ENCODE measurements at places on chromosomes 7 and 10.

- DNase-seq: peak; percentile 8
Measured at GRCh38 chr7:77811516-77812289, 13.1 kb downstream of the PHTF2 start.

- DNase-seq: no peak
Measured at GRCh38 chr7:120402079-120402767, 129.2 kb downstream of the KCND2 start.

DNA sequence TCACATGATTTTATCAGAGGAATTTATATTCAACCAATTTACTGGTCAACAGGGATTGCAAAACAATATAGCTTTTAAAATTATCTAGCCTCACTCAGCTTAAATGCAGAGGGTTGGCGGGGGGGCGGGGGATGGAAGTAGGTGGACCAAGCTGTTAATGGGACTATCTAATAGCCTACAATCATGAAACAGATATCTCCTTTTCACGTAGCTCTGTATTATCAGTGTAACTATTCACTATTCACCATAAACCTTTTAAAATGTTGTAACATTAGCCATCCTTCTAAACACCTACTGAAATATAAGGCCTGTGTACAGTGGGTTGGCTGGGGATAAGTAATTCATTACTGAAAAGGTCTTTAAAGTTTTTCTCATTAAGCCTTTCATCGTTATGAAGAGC is 56.2 kb downstream of the MINDY3 start:
- DNase-seq: no peak

DNA sequence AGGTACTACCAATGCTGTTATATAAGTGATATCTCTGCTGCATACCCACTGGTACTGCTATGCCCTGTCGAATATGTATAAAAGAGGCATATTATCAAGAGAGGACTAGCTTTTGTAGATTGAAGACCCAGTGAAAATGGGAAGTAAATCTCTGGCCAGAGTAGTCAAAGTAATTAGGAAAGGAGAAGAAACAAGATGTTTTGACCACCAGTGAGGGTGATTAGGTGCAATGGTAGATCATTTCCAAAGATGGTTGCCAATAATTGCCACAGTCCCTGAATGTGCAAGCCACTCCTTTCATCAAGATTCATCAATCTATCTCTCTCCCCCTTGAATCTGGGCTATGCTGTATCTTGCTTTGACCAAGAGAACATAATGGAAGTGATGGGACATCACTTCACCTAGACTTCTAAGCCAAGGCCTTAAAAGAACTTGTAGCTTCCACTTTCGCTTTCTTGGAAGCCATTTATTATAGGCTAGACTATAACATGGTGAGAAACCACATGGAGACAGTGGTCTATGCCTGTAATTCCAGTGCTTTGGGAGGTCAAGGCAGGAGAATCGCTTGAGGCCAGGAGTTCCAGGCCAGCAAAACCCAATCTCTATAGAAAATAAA is 52.6 kb upstream of the ST8SIA6 start:
- DNase-seq: no peak

GRCh38 chr7:29287366-29287765 is 92.8 kb downstream of the CHN2 start:
- DNase-seq: peak; percentile 85

DNA sequence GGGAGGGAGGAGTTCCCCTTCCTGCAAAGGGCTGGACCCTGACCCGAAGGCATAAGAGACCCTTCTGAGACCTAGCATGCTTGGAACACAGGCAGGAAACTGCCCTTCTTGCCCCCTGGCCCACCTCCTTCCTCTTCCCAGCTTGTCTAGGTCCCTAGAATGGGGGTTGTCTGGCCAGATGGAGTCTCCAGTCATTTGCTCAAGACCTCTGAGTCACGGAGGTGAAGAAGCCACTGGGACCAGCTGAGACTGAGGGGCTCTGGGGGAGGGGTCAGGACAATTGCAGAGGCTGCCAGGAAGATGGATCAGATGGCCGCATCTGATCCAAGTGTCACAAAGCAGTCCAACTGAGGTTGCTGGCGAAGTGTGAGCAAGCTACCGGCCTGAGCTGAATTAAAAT is 46.2 kb downstream of the COL13A1 start:
- no peak for DNase-seq

- DNase-seq: no peak
Measured at GRCh38 chr10:131580076-131580652, 268.6 kb upstream of the TCERG1L start.

- DNase-seq: no peak
Measured at GRCh38 chr7:118072893-118073674, 110.9 kb upstream of the LSM8 start.

GRCh38 chr7:139091677-139091996 is 17.9 kb downstream of the ZC3HAV1 start:
- no peak for DNase-seq

- DNase-seq: peak; percentile 37
Measured at GRCh38 chr7:132422502-132423111, 153.7 kb downstream of the PLXNA4 start.

GRCh38 chr7:66150471-66150870 is 35.8 kb downstream of the CRCP start:
- peak; percentile 84 for DNase-seq

DNA sequence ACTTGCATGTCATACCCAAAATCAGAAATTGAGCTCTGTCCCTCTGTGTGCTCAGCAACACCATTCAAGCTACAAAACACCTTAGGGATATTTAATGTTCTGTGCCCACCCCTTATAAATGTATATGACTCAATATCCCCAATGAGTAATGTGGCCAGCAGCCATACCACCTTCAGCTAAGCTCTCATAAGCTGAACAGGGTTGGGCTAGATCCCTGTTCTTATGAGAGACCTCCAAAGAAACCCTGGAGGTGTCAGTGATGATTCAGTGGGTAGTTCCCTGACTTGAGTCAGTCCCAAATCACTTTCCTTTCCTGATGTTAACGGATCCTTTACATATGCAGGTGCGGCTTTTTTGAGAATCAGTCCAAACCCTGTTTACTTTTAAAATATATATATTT is 253.8 kb downstream of the CREB5 start:
- DNase-seq: peak; percentile 62

DNA sequence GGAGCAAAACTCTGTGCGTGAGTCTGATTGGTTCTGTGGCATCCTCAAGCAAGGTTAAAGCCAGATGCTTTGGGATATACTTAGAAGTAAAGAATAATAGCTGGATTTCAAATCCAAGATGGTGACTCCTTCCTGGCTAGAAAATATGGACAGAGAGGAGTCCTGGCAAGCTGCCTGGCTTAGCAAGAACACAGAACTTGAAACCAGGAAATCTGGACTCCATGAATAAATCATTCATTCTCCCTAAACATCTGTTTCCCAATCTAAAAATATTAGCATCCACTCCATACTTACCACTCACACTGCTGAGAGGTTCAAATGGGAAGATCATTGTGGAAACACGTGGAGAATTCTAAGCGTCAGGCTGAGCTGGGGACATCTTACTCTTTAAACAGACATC is 1074.1 kb upstream of the AUTS2 start:
- no peak for DNase-seq

- DNase-seq: peak; percentile 67
Measured at GRCh38 chr7:84190016-84190705, 4.4 kb downstream of the SEMA3A start.

DNA sequence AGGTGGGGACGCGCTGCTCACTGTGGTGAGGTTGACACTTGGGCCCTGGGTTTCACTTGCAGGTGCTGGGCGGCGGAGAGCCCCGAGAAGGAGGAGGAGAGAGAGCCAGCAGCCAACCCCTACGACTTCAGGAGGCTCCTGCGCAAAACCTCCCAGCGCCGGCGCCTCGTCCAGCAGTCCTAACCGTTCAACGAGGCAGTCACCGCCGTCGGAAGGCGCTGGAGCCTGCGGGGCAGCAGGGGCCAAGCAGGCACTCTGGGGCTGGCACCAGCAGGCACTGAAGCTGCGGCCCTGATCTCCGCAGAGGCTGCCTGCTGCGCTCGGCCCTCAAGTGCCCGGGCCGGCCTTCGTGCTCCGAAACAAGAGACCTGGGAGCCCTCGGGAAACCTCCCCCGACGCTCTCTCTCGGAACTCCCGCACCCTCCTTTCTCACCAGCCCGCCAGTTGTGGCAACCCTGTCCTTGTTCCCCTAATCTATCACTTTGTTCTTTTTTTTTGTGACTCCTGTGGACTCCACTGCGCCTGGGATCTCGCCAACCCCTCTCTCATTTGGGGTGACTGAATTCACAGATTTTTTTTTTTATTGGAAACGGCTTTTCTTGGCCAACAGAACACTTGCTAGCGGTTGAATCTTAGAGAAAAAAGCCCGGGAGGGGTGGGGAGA is 4.7 kb upstream of the GAD2 start:
- DNase-seq: no peak

GRCh38 chr7:130303127-130303526 is 10.2 kb downstream of the CPA4 start:
- no peak for DNase-seq

GRCh38 chr10:7903851-7904250 is 85.5 kb downstream of the TAF3 start:
- DNase-seq: no peak

DNA sequence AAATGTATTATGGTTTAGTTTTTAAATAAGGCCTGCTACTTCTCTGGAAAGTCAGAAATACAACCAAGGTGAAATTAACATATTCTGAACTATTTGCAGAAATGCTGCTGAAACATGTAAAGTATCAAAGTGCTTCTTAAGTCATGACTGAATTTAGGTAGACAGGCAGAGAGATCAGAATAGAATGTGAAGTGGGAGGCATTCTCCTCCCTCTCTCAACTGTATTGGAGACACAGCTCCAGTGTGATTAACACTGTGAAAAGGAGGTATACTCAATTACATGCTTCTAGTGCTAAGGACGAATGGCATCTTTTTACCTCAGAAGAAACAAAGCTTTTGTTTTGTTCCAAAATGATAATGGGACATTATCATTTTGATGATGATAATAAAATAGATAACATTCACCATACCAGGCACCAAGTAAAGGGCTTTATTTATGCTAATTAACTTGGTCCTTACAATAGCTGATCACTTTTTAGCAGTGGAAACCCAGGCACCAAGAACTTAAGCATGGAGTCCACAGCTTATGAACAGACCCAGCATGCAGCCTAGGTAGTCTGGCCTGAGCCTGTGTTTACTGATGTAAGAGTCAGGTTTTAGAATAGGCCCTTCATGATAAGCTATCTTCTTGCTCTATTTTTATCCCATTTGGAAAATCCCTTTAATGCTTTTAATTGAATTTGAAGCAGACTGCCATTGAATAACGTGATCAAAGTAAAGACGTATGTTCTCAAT is 26.0 kb downstream of the PPP1R9A start:
- no peak for DNase-seq
